ENCODE measurements at places on chromosomes 7 and 10.

GRCh38 chr7:98116656-98117461 lies 10.2 kb downstream of the LMTK2 start:
- no peak for DNase-seq

GRCh38 chr10:120131183-120131582 lies 238.7 kb downstream of the SEC23IP start:
- DNase-seq: no peak

DNA sequence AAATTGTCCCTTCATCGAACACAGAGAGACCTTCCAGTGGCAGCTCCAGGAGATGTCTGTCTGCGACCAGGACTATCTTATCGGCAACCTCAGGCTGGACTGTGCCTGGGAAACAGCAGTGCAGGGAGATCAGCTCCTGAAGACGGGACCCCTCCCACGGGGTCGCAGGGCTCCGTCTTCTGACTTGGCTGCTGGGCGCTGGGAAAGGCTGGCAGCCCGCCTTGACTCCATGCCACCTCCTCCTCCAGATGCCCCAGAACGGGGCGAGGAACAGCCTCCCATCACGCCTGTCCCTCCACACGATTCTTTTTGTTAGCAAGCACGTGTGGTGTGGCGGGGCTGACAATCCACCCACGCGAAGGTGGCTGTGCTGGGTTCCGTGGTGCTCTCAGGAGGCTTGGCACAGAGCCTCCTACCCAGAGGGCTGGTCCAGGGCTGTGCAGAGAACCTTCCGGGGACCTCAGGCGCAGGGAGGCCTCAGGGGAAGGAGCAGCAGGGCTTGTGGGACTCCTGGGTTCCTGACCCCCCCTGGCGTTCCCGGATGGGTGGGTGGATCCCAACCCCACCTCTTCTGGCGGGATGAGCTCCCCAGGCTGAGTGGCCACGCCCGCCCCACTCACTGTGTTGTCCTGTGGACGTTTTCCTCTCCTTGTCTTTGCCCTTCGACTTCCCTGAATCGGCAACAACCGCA lies 47.6 kb upstream of the NKX6-2 start:
- no peak for DNase-seq

DNA sequence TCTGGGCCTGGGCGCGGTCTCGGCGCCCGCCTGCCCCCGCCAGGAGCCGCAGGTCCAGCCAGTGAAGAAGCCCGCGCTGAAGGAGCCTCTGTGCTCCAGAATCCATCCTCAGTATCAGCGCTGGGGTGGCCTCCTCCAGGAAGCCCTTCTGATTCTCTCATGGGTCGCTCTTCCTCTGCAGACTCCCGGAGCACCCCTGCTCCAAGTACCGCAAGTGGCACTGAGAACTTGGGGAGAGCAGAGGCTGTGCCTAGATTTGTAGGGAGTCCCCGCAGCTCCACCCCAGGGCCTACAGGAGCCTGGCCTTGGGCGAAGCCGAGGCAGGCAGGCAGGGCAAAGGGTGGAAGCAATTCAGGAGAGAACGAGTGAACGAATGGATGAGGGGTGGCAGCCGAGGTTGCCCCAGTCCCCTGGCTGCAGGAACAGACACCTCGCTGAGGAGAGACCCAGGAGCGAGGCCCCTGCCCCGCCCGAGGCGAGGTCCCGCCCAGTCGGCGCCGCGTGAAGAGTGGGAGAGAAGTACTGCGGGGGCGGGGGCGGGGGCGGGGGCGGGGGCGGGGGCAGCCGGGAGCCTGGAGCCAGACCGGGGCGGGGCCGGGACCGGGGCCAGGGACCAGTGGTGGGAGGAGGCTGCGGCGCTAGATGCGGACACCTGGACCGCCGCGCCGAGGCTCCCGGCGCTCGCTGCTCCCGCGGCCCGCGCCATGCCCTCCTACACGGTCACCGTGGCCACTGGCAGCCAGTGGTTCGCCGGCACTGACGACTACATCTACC lies at the start of gene ALOX5:
Gene ALOX5 (plus strand): TSS at position 641 of the 774 bp plus-strand sequence. CDS start 64 bp downstream, at position 705.
- no peak for DNase-seq

DNA sequence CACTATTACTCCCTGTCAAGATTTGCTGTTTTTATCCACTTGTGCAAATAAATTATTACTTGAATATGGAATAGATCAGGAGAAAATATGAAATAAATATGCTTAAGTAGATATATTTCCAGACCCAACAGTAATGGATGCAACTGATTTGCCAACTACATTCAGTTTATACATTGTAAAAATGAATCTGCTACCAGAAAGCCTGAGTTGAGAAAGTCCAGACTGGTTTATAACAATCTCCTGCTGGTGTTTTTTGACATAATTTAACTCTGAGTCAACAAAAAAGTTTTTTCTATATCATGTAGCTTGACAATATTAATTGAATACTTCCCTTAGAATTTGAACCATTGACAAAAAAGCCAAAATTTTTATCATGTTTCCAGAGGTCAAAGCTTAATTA lies 265.8 kb upstream of the SEMA3D start:
- no peak for DNase-seq
